NCI-H226 (cell line): ENCODE measurements at places on chromosomes 3 and 15.

DNA sequence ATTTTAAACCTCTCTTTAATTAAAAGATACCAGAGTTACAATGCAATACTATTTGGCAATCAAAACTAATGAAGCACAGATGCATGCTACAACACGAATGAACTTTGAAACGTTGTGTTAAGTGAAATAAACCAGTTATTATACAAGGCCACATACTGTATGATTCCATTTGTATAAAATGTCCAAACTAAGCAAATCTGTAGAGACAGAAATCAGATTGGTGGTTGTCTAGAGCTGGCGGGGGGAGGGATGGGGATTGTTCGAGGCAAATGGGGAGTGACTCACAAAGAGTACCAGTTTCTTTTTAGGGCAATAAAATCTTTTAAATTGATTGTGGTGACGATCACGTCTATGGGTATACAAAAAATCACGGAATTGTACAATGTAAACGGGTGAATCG, 677.0 kb downstream of the NTRK3 start:
- no peak for DNase-seq

GRCh38 chr3:55645422-55645821, 158.3 kb upstream of the WNT5A start:
- no peak for DNase-seq

GRCh38 chr3:50853936-50854335, 179.2 kb downstream of the DOCK3 start:
- no peak for DNase-seq

DNA sequence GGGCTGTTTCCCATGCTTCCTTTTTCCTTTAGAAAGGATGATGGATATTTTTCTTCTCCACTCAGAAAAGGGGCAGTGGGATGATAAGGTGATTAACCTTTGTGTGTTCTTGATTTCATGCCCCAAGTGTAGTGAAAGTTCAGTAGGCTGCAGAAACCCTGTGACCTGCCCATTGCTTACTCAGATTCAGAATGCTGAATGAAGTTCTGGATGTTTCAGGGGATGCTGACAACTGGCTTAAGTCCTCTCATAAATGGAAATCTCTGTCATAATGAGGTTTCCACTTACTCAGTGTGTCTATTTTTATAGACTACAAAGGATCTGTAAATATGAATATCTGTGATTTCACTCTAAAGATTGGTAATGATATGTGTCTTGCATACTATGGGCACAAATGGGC, 471.3 kb upstream of the TPRG1 start:
- DNase-seq: no peak

GRCh38 chr15:73758461-73758860, 5.3 kb upstream of the INSYN1 start:
- DNase-seq: no peak

GRCh38 chr3:52442409-52443267, 2.3 kb downstream of the SEMA3G start:
- DNase-seq: no peak

- no peak for DNase-seq
Measured at GRCh38 chr3:169299129-169299528, 364.4 kb downstream of the MECOM start.

GRCh38 chr3:167864552-167864874, 129.0 kb downstream of the SERPINI1 start:
- no peak for DNase-seq

- DNase-seq: no peak
Measured at GRCh38 chr15:52067545-52067926, 45.0 kb downstream of the BCL2L10 start.

DNA sequence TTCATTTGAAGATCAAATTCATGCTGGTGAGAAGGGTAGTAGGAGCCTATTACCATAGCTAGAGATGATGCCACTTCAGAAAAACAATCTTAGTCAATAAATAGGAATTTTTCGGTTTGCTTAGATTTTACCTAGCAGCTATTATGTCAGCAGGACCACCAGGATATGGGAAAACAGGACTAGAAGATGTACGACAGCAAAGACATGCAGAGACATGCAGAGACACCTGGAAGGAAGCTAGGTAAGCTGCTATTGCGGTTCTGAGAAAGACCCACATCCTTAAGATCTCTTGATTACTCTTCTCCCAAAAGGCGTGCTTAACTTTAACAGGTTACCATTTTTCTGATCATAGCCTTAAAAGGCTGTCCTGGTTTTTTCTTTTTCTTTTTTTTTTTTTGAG, 64.8 kb upstream of the THSD4 start:
- no peak for DNase-seq

GRCh38 chr3:101643861-101644613, 32.9 kb downstream of the ZBTB11 start:
- peak; percentile 76 for DNase-seq

DNA sequence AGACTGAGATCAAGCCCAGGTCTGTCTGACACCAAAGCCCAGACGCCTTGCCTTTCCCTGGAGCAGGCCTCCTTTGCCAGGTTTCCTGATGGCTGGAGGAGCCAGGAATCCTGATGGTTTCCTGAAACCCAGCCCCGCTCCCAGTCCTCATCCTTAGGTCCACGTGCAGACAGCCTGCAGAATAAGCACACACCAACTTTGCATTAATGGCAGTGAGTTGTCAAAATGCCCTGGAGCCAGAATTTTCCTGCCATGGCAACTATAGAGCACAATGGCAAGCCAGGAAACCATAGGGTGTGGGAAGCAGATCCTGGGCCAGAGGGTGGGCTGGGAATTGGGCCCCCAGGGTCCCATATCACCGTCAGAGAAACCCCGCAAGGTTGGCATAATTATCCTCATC, 67.4 kb upstream of the HRH1 start:
- DNase-seq: no peak

- DNase-seq: no peak
Measured at GRCh38 chr3:139574026-139574947, 34.7 kb upstream of the RBP1 start.

GRCh38 chr15:72130272-72130671, 12.1 kb downstream of the SENP8 start:
- DNase-seq: no peak

DNA sequence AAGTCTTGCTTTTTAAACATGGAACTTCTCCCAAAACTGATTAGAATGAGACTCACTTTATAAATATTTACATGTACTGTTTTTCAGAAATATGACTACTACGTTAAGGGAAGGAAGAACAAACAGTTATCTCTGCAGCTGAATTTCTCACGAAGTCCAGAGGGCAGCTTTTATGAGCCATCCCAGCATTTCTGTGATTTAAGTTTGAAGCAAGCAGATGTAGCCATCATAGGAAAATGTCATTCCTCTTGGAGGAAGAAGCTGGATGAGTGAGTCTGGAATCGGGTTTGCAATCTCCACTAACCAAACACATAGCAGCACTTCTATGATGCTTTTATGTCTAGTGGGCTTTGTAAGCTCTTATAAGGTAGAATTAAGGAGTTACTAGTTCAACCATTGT, 53.7 kb downstream of the SCN11A start:
- DNase-seq: no peak

- DNase-seq: no peak
Measured at GRCh38 chr15:45179221-45179985, 8.4 kb downstream of the SHF start.

DNA sequence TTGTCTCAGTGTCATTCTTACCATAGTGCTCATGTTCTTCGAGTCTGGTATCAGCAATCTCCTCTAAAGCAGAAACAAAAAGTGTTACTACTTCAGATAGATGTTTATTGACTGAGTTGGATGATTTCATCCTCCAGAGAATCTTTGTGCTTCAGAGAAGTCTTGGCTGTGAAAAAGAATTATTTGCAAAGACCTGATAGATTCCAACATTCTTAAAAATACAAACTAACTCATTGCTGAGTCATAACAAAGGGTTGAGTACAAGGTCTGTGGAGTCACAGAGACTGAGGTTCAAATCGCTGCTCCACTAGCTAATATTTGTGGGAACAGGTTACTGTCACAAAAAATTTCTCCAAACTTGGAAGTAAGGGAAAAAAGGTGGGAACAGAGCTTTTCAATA, 9.0 kb upstream of the STRIT1 start:
- DNase-seq: peak; percentile 65

DNA sequence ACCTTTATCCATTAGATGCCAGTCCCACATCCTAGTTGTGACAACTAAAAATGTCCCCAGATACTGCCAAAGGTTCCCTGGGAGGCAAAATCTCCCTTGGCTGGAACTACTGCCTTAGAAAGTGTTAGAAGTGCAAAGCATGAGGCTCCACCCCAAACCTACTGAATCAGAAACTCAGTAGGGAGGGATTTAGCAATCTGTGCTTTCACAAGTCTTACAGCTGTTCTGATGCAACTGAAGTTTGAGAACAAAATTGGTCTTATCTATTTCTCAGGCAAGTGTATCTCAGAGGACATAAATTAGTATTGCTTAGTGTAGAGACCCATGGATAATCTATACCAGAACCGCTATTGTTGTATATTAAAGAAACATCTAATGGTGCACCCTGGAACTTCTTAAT, 70.2 kb downstream of the CLDN1 start:
- peak; percentile 76 for DNase-seq

DNA sequence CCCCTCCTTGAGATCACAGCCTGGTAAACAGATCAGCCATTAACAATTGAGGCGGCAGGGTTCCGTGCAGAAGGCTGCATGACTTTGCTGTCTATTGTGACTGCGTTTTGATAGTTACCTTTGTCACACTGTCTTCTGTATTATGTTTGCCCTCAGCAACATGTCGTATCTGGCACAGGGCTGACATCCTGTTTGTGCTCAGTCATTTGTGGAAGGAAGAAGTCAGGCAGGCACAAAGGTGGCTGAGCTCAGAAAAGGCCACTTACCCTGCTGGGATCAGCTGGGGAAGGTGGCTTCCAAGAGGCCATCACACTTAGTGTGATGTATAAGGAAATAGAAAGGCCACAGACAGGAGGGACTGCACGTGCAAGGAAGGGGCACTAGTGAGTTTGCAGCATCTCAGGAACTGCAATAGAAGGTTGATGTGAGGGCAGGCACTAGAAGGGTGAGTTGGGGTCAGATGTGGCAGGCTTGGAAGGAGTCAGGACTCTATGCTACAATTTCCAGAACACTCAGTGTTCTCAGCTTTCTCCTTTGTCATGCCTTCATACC, 13.4 kb downstream of the PML start:
- DNase-seq: no peak

- DNase-seq: no peak
Measured at GRCh38 chr15:95630683-95631082, 699.8 kb upstream of the NR2F2 start.

- DNase-seq: no peak
Measured at GRCh38 chr3:177418787-177419186, 221.5 kb upstream of the TBL1XR1 start.

- no peak for DNase-seq
Measured at GRCh38 chr15:35321926-35322325, 224.0 kb downstream of the DPH6 start.

GRCh38 chr3:62134061-62134496, 239.3 kb downstream of the FEZF2 start:
- DNase-seq: peak; percentile 82

DNA sequence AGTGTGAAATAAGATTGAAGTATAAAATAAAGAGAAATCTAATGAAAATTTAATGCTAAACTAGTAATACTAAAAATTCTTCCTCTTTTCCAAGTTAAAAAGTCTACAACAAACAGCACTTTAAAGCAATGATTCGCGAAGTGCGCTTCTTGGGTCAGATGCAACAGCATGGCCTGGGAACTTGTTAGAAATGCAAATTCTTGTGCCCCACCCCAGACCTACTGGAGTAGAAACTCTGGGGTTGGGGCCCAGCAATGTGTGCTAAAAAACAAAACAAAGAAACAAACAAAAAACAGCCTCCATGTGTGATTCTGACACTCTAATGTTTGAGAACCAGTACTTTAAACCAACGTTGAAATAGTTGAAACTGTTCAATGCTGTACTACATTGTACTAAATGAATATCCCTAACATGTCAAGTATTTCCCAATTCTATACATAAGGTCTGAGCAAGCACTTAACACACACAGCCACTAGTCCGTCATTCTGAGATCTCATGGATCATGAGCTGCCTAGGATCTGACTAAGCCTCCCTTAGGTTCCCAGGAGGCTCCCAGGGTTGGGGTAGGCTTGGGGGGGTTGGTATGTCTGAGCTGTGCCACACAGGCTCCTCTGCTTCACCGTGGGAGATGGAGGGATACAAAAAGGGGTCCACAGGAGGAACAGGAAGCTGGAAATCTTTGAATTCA, 6.1 kb downstream of the RASGRP1 start:
- no peak for DNase-seq
